ENCODE measurements at places on chromosomes 4 and X.

DNA sequence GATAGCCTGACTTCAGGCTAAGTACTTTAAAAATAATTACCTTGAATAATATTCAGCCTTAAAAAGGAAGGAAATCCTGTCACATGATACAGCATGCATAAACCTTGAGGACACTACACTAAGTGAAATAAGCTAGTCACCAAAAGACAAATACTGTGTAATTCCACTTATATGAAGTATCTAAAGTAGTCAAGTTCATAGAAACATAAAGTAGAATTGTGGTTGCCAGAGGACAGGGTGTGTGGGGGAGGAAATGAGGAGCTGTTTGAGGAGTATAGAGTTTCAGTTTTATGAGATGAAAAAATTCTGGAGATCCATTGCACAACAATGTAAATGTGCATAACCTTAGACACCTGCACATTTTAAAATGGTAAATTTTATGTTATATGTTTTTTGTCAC is 5.6 kb upstream of the STPG2 start:
- no peak for DNase-seq

DNA sequence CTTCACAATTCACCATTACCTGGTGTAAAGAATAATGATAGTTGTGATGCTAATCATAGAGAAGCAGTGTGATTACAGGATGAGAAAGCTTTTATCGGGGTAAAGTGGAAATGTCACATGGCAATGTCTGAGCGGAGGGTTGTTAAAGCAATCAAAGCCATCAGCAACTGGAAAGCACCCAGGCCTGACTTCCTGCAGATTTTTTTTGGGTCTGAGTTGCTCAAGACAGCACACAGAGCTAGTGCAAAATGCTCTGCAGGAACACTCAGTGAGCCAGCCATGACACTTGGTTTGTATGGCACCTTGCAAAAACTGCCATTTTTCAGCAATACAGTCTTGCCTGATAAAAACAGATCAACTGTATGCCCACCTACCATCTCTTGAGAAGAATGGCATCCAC is 152.9 kb downstream of the COL4A6 start:
- DNase-seq, result no peak

DNA sequence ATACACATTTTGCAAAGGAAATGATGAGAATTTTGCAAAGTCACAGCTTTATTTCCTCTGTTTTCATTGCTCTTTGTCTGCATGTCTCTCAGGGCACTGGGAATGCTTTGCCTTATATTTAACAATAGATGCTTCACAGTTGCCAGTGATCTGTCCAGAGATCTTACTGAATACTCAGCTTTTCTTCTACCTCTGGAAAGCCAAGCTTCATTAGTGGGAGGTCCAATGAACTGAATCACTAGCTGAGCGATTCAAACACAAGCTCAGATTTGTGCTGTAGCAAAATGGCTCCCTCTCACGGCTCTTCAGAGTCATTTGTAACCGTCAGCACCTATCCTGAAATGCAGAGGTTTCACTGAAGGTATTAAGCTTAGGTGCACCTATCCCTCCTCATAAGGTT is 138.9 kb downstream of the DCLK2 start:
- no peak for DNase-seq

DNA sequence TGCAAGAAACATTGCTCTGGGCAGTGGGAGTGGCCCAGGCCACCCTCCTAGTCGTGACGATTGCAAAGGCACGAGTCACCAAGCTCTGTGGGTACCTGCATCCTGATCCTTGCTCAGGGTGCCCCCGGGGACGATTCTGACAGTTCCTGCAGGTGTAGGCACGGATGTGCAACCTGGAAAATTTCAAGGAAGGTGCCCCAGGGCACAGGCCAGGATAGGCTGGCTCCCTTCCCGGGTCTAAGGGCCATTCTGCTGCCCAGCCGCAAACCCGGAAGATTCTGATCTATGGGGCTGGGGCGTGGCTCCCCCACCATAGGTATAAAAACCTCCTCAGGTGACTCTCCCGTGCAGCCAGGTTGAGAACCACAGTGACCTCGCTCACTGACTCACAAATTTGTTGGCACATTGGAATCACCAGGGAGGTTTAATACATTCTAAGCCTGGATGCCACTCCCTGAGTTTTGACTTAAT is 228.5 kb downstream of the PTTG2 start:
- no peak for DNase-seq

- DNase-seq, result no peak
Measured at GRCh38 chr4:176274441-176274840, 5.4 kb upstream of the ASB5 start.
